ENCODE measurements at places on chromosomes 3 and 15.

GRCh38 chr15:77409259-77410156 is 10.4 kb downstream of the PEAK1 start:
- no peak for DNase-seq

GRCh38 chr15:99435113-99435695 is 130.6 kb upstream of the MEF2A start:
- DNase-seq, result no peak

DNA sequence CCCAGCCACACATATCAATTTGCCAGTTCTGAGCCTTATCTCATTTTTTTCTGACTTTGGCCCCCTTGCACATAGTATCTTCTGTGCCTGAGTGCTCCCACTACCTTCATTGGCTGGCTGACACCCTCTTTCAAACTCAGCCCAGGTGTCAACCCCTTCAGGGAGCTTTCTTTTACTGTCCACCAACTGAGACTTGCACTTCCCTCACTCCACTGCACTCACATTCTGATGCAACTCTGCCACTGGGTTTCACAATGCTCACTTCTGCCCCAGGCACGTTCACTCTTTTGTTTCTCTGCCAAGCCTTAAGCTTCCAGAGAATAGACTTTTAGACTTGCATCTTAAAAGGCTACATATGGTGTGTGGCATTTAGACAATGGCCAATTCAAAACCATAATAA is 101.5 kb upstream of the CBLB start:
- DNase-seq, result no peak

- no peak for DNase-seq
Measured at GRCh38 chr3:136236109-136236508, 14.0 kb upstream of the PCCB start.

GRCh38 chr3:18739099-18739433 is 313.9 kb upstream of the SATB1 start:
- DNase-seq, result no peak

DNA sequence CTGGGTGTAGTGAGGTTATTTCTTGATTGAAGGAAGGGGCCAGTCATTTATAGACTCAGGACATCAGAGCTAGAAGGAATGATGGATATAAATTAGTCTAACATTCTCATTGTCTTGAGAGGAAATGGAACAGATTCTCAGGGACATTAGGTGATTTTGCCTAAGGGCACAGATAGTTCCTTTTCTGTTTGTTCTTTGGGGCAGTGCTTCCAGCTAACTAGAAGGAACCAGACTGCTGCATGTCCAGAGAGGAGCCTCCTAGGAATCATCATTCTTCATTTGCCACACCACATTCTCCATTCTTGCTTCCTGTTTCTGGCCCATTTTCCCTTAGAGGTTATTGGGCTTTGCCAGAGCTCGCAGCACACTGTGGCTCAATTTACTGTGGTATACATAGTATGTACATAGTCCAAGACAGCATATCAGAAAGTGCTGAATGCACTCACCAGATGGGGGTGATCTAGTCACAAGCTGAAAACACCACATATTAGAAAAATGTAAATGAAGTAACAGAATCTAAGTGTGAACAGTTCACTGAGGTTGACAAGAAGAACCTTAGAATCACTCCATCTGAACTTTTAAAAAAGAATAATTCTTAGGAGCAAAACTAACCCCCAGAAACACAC is 62.7 kb upstream of the MYZAP start:
- no peak for DNase-seq

DNA sequence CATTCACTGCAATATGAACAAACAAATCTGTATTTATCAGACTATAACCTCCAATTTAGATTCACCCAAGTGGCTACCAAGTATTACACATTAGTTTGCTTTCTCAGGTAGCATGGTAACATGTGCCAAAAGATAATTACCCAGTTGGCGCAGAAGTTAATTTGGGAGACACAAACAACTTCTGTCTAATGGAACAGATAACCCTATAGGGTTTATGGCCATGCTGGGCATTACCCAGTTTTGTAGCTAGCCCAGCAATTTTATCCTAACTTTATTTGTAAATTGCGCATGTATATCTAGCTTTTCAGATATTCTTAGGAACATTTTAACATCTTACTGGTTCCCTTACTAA is 780 bp downstream of the RPL22L1 start:
- no peak for DNase-seq

DNA sequence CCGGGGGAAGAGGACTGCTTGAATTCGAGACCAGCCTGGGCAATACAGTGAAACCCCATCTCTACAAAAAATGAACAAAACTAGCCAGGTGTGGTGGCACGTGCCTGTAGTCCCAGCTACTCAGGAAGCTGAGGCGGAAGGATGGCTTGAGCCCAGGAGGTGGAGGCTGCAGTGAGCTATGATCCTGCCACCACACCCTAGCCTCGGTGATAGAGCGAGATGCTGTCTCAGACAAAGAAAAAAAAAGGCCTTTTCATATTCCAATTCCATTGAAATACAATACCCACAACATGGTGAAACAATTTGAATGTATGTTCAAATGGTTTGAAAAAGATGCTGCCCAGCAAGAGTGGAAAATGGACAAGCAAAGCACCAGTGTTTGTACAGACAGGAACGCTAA is 61.8 kb upstream of the ZNF148 start:
- DNase-seq, result no peak

GRCh38 chr15:64247906-64248541 is 85.2 kb upstream of the PPIB start:
- no peak for DNase-seq

Measured in stimulated activated CD8-positive, alpha-beta memory T cell treated with anti-CD3 and anti-CD28 coated beads, Interleukin-15, amount 100 ng/mL, for 4 hours (primary cell).